Motor neuron (in vitro differentiated cells): ENCODE measurements at places on chromosomes 6 and 20. TPM values are rescaled to one million over a fixed set of nuclear protein-coding genes. Genes with fewer than 3 reads are reported as not detected.

DNA sequence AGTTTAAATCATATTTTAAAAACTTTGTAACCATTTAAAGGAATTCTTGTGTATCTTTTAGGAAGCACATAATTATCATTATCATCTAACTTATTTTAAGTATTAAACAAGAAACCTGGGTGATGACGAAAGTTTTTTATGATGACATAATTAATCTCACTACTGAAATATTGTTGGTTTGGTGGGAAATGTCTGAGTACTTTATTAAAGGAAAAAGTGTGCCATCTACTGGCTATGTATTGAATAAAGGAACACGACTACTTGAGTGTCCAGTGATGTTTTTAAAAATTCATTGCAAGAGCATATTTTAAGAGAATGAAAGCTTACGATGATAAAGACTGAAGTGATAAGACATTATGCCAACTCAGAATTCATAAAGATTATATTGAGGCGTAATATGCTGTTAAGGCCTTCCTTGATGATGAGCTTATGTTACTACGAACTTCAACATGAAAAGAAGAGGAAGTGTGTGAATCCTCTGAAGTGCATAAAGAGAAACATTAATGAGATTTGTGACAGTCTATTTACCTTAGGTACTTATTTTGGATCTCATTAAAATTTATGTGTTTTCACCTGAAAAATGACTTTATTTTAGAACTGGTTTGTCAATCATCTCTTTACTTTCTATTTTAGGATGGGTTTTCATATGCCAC is 12.0 kb upstream of the TRMT11 start:
- ATAC-seq = no peak

GRCh38 chr6:72363844-72364740 is 257.8 kb upstream of the KCNQ5 start:
- no peak for ATAC-seq

DNA sequence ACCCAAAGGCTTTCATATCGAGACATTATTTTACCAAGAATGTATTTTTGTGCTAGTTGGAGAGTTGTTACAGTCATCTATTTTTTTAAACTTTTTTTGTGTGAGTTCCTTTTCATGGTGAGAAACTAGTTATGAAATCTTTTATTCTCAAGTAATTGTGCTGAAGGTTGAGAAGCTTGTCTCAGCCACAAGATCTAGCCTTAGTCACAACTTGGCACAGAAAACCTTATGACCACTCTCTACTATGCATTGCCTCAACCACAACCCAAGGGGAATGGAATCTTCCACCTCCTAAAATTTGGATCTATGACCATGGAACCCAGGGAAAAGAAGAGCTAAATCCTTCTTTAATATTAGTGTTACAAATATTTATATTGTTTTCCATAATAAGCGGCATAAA is 58.5 kb downstream of the HS3ST5 start:
- ATAC-seq = no peak

- ATAC-seq = no peak
These were observed 186.5 kb upstream of the TSHZ2 start for GRCh38 chr20:52785679-52786078.

DNA sequence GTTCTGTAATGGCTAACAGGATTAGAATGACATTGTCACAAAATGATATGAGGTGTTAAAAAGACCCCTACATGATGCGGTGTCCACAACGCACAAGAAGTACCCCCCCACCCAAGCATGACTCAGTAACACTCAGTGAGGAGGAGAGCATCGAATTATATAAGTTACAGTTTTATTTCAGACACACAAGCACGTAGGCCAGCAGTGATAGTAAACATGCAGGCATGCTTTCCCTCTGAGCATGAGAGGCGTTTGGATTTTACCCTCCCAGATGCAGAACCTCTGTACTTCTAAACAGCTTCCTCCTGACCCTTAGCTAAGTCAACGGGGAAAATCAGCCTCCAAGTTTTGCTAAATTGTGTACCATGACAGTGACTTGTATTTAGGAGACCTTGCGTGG is 23.9 kb downstream of the GNAS start:
- no peak for ATAC-seq

DNA sequence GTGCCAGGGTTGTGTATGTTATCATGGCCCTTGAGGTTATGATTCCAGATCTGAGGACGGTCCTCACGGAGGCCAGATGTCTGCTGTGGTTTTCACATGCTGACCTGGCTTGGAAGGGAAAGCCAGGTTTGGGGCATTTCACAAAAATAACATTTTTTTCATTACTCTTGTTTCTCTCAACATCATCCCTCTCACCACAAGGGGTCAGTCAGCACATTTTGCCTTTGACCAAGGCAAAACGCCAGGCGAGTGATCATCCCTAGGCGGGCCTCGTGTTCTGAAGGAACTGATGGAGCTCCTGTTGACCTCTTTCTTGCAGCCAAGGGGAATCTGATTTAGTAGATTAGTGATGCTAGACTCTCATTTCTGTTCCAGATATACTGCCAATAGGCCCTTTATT is 133.5 kb downstream of the TBC1D7 start:
- peak; percentile 73 for ATAC-seq

GRCh38 chr20:45266977-45267376 is 12.6 kb upstream of the SLPI start:
- no peak for ATAC-seq

DNA sequence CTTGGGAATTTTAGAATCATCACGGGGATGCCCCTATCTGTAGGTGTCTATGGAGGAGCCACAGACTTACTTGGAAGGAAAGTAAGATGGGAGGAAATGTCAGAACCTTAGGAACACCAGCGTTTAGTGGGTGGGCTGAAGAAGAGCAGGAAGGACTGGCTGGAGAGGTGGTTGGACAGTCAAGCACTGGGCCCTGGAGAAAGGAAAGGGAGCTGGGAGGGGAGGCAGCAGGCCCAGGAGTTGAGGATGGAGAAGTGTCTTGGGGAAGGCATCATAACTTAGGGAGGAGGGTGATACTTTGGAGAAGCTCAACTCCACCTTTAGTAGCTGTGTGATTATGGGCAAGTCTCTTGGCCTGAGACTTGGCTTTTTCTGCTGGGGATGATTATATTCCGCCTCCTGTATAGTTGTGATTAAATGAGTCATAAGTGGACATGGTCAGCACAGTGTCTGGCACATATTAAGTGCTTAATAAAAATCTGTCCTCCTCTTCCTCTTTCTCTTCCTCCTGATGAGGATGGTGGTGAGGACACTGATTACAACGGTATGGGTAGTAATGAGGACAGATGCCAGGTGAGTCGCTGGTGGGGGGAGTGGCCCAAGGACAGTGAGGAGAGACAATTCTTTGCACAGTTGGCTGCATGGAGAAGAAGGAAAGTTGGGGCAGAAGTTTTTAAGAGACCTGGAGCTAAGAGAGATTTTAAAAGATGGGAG is 125.7 kb downstream of the TOX2 start:
- no peak for ATAC-seq

- ATAC-seq = peak; percentile 52
These were observed 240.9 kb upstream of the BTBD3 start for GRCh38 chr20:11676630-11677287.

- ATAC-seq = peak; percentile 5
These were observed 1.2 kb downstream of the PM20D2 start for GRCh38 chr6:89146718-89147700.

DNA sequence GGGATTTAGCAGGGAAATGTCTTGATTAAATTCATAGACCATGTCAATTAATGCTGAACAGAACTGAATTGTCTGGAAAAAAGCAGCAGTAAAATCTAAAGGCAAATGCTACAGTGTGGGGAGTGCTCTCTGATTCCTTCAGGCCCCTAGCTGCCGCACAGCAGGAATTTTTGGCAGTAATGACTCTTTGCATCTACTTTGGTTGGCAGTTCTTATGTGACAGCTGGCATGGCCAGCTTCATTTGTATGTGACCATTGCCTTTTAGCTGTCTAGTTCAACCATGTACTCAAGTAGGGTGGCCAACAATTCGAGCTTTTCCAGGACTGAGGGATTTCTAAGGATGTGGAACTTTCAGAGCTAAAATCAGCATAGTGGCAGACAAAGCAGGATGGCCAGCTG is 499.1 kb upstream of the MAN1A1 start:
- no peak for ATAC-seq

DNA sequence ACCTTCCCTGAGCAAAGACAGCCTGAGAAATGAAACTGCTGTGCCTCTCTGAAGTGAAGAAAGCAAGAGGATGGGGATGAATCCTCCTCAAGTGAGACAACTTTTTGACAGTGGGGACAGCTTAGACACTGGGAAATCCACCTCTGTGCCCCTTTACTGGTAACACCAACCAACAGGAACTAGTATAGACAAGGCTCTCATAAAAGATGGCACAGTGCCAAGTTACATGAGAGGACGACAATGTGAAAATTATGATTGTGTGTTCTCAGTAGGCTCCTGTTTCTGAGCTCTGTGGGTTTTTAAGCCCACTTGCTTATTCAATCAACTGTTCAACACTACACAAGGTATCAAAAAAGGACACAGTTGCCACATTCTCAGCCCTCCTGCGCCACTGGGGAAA is 41.6 kb upstream of the LYRM2 start:
- no peak for ATAC-seq

DNA sequence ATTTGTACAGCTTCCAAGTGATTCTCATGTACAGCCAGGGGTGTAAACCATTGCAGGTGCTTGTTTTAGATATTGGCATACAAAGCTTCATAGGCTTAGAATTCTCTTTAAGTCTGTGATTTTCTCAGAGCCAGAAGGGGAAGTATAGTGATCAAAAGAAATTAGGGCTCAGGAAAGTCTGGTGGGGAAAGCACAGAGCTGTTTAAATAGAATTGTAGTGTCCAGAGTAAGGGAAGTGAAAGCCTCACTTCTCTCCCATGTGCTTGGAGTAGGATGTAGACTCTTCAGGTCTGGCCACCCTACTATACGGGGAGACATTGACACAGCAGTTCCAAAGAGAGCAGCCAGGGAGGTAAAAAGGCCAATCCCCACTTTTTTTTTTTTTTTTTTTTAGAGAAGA is 10.4 kb downstream of the GCNT2 start:
- ATAC-seq = no peak

DNA sequence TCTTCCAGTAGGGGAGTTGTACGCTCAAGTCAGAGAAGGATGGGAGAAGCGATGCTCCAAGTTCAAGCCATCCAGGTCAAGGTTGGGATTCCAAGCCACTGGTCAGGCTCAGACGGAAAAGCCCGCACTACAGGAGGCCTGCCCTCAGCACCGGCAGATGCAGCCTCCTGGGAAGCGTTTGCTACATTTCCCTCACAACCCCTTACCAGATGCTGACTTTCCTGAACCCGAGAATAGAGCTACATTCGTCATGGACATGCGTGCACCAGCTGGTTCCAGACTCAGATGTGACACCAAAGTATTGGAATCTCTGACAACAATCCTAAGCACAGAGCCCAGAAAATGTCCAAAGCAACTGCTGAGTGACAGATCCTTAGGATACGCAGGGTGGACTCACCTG is 174.8 kb downstream of the SASH1 start:
- ATAC-seq = no peak

DNA sequence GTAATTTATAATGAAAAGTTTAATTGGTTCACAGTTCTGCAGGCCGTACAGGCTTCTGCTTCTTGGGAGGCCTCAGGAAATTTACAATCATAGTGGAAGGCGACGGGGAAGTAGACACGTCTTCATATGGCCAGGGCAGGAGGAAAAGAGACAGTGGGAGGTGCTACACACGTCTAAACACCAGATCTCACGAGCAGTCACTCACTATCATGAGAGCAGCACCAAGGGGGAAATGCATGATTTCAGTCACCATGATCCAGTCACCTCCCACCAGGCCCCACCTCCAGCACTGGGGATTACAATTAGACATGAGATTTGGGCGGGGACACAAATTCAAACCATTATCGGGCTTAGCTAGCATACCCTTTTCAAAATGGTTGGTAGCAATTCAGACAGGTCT is 41.2 kb downstream of the EIF2S2 start:
- ATAC-seq = peak; percentile 9

DNA sequence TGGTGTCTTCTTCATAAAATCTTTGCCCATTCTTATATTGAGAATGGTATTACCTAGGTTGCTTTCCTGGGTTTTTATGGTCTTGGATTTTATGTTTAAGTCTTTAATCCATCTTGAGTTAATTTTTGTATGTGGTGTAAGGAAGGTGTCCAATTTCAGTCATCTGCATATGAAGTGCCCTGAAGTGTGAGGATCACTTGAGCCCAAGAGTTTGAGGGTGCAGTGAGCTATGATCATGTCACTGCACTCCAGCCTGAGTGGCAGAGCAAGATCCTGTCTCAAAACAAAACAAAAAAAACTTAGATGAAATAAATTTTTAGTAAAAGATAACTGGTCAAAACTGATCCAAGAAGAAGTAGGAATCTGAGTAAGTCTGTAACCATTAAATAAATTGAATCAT is 215.4 kb downstream of the TBC1D7 start:
- ATAC-seq = no peak

DNA sequence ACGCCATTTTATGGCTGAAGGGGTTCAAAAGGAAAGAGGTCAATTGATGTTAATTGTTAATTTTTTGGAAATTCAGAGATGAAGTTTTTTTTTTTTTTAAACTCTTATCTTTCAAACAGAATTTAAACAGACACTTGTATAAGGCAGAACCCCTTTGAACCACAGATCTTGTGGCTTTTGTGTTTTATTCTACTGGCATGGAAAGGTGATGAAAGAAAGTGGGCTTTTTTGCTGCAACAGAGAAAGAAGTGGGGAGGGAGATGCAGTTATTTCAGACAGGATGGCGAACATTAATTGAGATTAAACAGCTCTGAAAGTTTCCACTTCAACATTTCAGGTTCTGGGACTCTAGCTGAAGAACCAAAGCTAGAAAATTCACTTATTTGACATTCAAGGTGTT is 200.9 kb downstream of the GJA10 start:
- no peak for ATAC-seq

DNA sequence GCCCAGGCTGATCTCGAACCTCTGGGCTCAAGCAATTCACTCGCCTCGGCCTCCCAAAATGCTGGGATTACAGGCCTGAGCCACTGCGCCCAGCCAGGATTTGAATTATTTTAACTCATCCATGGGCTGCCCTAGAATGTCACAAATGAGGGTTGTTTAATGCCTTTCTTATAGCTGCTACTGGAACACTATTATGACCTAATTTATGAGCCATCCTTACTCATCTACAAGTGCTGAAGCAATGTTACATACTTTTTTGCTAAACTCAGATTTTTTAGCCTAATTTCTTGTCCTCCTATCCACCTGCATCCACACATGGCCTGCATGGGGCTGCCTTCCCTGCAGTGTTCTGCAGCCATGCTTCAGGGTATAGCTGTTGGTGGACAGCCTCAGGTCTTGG is 59.9 kb downstream of the RTN4IP1 start:
- ATAC-seq = peak; percentile 59

- ATAC-seq = no peak
These were observed 116.7 kb upstream of the NRSN1 start for GRCh38 chr6:24009319-24009718.

GRCh38 chr20:19554666-19555065 is 203.4 kb upstream of the RIN2 start:
- ATAC-seq = no peak

DNA sequence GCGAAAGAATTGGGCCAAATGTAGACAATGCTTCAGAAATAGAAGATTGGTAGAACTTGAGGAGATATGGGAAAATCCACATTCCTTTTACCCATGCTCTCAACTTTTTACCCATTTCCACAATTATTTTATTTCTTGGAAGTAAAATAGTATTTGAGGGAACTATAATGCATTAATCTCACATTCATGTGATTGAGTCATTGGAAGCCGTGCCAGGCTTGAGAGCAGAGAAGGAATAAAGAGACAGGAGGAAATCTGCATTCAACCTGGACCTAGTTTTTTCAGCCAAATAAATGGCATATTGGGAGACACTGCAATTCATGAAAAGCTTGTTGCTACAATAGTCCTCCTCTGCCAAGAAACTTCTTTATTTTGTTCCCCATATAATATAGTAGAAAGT is 2.8 kb upstream of the NUP153 start:
- ATAC-seq = no peak

The VIP gene
- not detected in 2 replicates for total RNA-seq

The HCK gene
- 0.22 and 0.50 TPM in 2 replicates for total RNA-seq

The CST3 gene
- 191 and 212 TPM in 2 replicates for total RNA-seq

The FBXO5 gene
- total RNA-seq = 4.9 and 5.2 TPM in 2 replicates

The TRIM31 gene
- 0.92 and 1.2 TPM in 2 replicates for total RNA-seq
